NCI-H524 (cell line): ENCODE measurements at places on chromosomes 5 and 9.

- no peak for DNase-seq
Measured at GRCh38 chr5:103340717-103341388, 82.3 kb downstream of the MACIR start.

GRCh38 chr9:16901590-16901989 is 31.1 kb upstream of the BNC2 start:
- DNase-seq: no peak

DNA sequence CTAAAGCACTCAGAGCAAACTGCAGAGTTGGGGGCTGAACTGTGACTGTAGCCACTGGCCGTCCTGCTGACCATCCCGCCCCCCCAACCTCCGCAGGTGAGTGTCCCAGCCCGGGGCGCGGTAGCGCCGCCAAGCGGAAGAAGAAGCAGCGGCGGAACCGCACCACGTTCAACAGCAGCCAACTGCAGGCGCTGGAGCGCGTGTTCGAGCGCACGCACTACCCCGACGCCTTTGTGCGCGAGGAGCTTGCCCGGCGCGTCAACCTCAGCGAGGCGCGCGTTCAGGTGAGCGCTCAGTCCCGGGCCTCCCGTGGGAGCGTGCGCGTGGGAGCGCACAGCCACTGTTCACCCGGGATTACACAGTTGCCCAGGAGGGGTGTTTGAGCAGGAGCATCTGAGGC is 33.7 kb downstream of the PTGES start:
- DNase-seq: no peak

GRCh38 chr5:71945436-71945835 is 161.8 kb upstream of the MAP1B start:
- DNase-seq: no peak

DNA sequence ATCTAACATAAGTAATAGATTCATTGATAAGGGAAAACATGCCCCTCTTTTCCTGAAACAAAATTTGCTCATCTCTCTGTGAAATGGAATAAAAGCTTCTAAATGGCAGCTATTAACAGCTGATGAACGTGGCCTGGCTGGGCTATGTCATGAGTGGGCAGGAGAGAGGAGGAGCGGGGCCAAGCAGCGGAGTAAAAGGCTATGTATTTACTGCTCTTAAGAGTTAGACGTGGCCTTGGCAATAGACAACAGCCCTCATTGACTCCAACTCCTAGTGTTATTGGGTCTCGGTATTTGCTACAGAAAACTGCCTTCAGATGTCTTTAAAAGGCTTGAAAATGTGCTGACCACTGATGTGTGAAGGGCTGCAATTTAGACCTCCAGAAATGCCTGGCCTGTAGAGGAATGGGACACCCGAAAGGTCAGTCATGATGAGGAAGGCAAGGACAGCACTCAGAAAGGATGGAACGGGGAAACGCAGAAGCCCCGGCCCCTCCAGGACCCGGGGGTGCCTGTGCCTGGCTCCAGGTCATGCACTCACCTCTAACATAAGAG is 116.8 kb downstream of the PDZD2 start:
- DNase-seq: no peak

DNA sequence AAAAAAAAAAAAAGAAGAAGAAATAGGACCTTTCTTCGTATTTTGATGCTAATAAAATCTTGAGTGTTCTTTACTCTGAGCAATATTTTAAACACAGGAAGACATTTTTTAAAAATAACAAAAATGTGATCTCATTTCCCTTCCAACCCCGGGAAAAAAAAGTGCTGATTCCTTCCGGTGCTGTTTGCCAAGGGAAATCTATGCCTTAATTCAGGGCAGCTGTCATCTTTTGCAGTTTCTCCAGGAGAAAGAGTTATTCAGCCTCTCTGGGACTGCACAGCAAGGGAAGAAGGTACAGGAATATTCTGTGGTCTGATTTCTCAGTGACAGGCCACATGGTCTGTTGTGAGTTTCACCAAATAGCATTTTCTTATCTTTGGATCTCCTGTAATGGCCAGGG is 291.9 kb upstream of the IRX1 start:
- no peak for DNase-seq

- DNase-seq: no peak
Measured at GRCh38 chr5:18797222-18797621, 1163.0 kb downstream of the TAF11L14 start.
